ENCODE measurements at places on chromosomes 12 and 14.

DNA sequence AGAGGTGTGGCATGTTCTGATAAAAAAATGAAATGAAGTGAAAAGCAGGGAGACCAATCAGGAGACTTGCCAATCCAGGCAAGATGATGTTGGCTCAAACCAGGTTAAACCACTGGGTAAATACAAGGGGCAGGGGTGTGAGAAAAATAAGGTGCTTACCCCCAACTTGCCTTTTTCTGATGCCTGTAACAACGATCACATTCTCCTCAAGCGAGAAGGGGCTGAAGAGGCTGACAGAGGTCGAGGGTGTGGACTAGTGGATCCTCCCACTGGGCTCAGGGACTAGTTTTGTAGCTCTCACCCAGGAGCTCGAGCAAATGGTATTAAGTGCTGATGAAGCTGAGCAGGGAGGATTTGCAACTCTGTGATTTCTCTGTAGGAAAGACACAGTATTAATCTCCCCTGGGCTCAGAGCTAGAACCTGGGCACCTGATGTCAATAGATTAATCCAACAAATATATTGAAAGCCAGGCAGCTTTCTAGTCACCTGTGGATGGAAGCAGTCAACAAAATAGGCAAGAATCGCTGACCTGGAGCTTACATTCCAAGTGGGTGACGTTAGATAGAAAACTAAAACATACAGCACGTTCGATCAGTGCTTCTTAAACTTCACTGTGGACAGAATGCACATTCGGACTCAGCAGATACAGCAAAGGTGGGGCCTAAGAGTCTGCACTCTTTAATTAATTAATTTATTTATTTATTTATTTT, 15.2 kb upstream of the EAPP start:
- DNase-seq = no peak

DNA sequence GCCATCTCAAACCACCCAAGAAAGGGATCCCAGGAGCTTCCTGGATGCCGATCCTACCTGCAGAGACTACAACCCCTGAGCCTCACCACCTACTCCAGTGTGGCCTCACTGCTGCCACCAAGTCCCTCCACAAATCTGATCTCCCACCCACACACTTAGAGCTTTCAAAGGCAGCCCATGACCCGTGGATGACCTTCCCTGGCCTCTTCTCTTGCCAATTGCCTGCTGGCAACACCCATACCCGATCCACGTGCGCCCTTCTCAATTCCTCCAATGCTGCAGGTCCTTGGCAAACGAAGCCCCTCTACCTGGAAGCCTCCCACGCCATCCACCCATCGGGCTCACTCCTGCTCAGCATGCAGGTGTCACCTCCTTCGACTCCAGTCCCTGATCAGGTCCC, 30.7 kb downstream of the HVCN1 start:
- DNase-seq = no peak

DNA sequence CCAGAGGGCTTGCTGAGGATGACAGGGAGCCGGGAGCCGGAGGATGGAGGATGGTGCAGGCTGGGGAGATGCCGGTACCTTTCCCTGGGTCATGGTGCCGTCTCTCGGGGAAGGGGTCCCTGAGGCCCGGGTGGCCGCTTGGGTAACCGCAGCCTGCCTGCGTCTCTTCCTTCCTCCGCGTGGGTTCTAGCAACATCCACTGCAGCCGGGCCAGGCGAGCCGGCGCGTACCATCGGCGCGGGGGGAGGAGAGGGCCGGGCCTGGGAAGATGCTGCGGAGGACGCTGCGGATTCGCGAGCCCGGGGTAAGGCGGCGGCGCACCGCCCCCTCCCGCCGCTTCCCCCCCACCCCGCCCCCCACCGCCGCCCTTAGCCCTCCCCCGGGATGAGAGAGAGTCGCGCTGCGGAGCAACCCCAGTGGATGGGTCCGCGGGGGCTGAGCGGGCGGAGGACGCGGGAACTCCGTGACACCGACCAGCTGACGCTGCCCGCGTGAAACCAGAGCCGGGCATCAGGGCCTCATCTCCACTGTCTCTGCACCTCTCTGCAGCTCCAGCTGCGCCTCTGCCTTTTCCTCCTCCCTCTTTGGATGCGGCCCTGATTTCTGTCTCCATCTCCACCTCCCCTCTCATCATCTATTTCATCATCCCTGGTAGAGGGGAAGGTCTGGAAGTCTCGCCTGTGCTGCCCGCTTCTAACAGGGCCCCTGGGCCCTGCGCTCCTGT, at the start of gene FAIM2:
Gene FAIM2, minus strand, starts transcription at position 201 of the 724 bp plus-strand sequence. Its CDS starts 108 bp downstream, at position 93.
- DNase-seq = peak; percentile 16

DNA sequence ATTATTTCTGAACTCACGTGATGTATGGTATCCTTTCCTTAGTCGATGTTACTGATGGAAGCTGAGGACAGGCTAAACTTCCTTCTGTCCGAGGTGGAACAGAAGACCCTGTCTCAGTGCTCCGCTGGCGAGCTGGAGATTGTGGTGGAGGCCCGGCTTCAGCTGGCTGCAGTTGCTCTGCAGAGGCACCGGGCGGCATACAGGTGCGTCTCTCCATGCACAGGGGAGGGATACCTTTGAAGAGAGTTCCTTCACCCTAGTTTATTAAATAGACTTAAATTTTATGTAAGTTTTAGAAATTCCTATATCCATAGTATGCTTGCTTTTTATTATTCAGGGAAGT, 186.7 kb upstream of the NEDD1 start:
- peak; percentile 8 for DNase-seq

Measured in CD4-positive, alpha-beta T cell treated with Interleukin-15 for 4 hours (primary cell).